ENCODE measurements at places on chromosomes 3 and 15. TPM values are rescaled to one million over a fixed set of nuclear protein-coding genes. Genes with fewer than 3 reads are reported as not detected.

The ALG1L2 gene
- 0.28 TPM for total RNA-seq

The FRMD5 gene
- 0.09 TPM for total RNA-seq

The SST gene
- 1.3 TPM for total RNA-seq

The ECT2 gene
- 39.0 TPM for total RNA-seq

The EXD1 gene
- 0.09 TPM for total RNA-seq

The RTF1 gene
- 15.3 TPM for total RNA-seq

Data from thymus (tissue), 14 donors.